ENCODE measurements at places on chromosomes 6 and 20.
A peak's percentile ranks its signal among the peaks of the same experiment; 100 is the strongest.

DNA sequence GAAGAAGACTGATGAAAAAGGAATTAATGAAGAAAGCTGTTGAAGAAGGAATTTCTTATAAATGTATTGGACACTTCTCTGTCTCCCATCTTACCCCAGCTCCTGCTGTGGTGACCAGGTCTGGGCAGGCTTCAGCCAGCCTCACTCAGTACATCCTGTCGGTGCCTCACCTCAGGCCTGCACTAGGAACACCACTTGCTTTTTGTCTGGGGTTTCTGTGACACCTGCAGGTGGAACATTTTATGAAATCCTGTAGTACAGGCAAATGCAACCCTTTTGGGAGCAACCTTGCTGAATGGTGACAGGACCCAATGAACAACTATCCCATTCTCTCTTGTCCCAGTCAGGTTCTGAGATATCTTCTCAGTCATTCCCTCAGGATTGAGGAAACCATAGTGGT is 129.7 kb downstream of the PRDM13 start:
- no peak for DNase-seq

DNA sequence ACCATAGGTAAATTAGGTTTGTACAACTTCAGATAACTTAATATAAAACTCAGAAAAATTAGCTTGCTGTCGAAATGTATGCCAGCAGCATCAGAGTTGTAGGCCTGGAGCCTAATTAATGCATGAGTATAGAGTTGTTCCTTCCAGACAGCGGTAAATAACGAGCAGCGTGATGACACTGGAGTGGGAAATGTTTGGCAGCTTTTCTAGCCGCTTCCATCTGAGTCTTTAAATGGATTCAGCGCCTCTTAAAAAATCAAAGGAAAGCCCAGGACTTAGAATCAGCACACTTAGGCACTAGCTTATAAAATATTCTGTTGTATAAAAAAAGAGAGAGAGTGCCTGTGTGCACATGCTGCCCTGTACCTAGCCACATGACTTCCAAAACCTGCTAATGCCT is 43.7 kb upstream of the SYNJ2 start:
- DNase-seq, result no peak

GRCh38 chr6:23620911-23621401 is 505.1 kb upstream of the NRSN1 start:
- no peak for DNase-seq

GRCh38 chr6:167446971-167447370 is 122.1 kb downstream of the TTLL2 start:
- no peak for DNase-seq

DNA sequence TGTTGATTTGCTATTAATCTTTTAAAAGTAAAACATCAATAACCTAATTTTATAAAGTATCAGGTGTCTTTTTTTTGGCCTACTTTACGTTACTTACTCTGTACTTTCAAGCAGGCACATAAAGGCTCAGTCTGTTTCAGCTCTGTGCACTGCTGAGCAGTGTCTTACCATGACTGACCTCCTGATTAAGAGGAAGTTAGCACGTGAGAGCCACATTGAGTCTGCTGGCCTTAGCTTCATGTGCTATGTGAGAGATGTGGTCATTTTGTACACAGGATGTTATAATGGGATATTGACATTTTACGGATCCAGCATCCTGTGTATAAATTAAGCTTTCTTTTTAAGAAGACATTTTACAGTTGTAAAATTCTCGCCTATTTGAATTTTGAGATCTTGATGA is 31.9 kb downstream of the ARID1B start:
- peak; percentile 81 for DNase-seq

DNA sequence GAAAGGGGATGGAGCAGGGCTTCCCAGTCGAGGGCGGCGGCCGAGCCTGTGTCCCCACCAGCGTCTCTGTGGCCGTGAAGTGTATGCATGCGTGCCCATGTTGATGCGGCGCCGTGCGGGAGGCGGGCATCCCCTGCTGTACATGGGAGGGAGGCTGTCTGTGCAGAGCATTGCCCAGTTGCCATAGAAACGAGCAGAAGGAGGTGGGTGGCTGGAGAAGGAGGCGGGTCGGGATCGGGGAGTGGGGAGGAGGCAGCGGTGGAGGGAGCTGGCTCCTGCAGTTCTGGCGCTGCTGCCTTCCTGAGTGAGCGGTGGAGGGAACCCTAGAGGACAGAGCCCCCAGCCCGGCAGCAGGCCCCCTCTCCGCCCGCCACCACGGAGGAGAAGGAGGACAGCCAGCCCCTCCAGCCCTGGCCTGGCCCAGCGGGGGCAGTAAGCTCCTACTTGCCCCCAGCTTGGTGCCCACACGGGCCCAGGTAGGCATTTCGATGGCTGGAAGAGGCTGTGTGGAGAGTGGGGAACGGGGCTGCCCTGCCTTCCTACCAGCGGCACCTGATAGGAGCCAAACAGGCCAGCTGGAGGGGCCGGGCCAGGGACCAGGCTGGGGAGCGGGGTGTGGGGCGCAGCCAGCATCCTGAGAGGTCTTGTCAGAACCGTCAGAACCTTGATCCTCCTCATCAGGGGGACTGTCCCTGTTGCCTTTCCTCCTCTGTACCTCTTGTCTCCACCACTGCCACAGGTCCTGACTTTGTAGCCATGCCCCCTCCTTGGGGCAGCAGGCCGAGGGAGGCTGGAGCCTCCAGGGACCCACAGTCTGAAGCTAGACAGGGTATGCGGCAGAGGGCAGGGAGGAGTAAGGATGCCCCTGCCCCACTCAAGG is 41.3 kb downstream of the SPDEF start:
- DNase-seq, result no peak

GRCh38 chr6:157226761-157227160 is 96.6 kb downstream of the TMEM242 start:
- DNase-seq, result no peak

DNA sequence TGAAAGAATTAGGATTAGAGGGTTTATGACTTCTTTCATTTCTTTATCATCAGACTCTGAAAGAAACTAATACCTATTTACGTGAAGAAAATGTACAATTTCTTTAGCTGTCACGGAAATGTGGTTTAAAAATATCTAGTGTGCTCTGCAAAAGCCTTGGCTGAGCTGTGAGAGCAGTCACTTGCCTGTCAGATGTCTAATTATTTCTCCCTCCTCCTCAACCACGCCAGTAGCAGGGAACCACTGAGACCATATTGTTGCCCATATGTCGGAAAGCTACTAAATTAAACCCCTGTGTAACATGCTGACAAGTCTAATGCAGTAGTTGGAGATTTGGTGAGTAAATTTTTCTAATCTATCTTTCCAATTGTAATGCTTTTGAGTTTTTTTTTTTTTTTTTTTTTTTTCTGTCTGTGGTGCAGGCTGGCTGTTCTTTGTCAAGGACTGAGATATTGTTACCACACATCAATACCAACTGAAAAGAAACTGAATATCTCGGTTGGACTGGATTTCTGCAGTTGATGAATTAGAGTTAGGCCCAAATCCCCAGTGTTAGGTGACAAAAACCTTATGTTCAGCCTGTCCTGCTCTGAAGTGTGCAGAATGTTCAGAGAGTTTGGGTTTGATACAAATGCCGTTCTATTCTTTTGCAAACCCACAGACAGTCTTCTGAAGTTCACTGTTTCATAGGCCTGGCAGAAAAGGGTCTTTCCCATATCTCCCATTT is 302.9 kb upstream of the SYNCRIP start:
- DNase-seq, result no peak

GRCh38 chr6:1627827-1628560 is 18.3 kb downstream of the FOXC1 start:
- DNase-seq, result no peak

- DNase-seq, result no peak
These were observed 217.7 kb downstream of the OR2B2 start for GRCh38 chr6:27694547-27694874.

GRCh38 chr6:32876603-32877002 is 22.6 kb downstream of the PSMB9 start:
- no peak for DNase-seq

- no peak for DNase-seq
These were observed 95.6 kb downstream of the KIF16B start for GRCh38 chr20:16477632-16478031.

DNA sequence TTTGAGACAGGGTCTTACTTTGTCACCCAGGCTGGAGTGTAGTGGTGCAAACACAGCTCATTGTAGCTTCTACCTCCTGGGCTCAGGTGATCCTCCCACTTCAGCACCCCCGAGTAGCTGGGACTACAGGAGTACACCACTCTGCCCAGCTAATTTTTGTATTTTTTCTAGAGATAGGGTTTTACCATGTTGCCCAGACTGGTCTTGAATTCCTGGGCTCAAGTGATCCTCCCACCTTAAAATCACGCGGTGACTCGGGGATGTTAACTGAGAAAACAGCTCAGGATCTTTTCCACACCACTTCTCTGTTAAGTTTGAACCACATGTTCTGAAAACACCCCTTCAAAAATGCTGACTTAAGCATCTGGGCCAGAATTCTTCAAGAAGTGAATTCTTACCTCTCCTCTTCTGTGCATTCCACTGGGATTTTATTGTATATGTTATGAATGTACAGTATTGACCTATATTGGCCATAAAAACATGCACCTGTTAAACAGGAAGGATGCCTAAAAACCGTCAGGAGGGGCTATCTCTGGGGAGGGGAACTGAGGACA is 72.4 kb downstream of the SYTL3 start:
- DNase-seq, result no peak

DNA sequence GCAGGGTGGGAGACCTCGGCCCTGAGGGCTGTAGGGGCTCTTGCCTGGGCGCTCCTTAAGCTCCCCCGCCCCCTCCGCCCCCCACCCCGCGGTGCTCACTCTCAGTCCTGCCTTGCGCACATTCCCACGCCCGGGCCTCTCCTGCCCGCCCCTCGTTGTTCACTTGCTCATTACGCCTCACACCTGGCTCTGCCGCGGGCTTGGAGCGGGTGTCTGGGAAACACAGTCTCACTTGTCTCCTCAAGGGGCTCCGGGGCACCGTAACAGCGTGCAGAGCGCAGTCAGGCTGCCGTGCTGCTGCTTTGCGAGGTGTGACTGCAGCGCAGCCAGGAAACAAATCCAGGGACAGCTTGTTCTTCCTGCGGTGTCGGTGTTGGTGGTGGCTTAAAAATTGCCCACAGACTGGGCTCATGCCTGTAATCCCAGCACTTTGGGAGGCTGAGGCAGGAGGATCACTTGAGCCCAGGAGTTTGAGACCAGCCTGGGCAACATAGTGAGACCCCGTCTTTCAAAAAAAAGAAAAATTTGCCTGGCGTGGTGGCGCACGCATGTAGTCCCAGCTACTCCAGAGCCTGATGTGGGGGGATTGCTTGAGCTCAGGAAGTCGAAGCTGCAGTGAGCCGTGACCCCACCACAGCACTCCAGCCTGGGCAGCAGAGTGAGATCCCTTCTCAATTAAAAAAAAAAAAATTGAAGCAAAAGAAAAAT is 4.6 kb downstream of the NPBWR2 start:
- DNase-seq, result peak; percentile 64

DNA sequence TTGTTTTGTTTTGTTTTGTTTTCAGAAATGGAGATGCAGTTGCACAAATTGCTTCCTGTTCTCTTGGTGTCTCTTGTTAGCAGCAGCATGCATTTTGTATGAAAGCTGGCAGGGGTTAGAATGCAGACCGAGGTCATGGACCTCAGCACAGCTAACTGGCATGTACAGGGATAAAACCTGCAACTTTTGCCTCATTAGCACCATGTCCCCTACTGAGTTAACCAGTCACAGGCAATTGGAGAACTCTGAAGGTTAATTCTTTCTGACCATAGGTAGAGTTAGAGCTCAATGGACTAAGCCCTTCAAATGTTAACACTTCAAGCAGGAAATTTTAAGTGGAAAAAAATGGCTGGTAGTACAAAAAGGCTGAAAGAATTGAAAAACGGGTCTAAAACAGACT is 377.1 kb downstream of the ADGRB3 start:
- DNase-seq, result no peak

DNA sequence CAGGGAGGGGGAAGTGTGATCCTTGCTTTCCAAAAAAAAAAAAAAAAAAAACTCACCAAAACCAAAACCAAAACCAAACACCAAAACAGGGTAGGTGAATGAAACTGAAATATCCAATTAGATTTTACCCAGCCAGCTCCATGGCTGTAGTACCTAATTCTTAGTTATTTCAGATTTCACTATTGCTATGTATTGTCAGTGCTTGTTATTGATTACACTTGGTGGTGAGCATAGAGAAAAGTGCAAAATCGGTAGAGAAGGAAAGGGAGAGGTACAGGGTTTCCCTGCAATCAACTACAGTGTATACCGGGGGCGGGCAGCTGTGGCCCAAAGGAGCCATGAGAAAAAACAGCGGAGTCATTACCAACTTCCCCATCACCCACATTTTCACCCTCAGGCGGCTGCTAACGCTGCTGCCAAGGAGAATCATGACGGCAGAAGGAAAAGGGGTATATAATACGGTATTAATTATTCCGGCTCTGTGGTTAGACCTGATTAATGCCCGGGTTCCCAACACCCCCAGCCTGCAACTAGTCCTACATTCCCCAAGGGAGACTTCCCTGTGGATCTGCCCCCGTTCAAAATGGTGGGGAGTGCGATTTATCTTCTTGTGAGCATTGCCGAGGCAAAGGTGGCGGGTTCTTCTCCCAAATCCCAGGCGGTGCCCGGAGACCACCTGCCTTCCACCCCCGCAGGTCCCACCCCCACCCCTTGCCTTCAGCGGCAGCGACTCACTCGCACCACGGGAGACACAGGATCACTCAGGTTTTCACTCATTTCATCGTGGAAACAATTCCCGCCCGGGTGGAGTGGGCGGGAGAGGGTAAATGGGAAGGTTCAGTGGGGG is at the start of gene C6orf62:
Gene C6orf62, minus strand, starts transcription at position 30 of the 847 bp plus-strand sequence. CDS start 486 bp downstream, outside the sequence.
- peak; percentile 80 for DNase-seq

DNA sequence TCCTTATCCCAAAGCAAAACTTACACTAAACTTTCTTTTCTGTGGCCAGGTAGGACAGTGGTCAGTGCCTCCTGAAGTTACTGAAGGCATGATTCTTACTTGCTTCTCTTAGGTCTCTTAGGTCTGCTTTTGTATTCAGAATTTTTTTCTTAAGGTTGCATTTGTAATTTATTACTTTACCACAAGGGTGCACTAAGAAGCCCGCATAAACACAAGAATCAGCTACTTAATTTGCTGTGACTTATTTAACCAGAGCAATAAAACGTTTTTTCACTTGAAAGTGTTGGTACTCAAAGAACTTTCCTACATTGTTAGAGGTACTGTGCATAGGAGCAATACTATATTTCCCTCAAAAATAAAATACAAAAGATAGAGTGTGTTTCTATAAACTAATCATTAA is 75.4 kb upstream of the LAMA2 start:
- peak; percentile 58 for DNase-seq

DNA sequence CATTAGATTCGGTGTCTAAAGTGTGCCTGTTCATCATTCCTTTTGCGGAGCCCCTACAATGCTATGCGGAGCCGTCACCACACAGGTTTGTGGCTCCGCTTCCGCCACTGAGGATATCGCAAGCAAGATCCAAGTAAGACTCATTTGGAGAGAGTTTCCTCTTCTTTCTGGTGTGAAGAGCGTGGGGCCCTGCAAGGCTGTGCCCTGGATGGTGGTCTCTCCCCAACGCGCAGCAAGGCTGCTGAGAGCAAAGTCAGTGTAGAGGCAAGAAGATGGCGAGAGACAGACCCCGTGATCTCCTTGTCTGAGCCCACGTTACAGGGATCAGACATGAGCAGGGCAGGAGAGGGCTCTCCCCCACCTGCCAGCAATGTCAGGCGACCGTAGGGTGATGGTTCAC is 96.3 kb upstream of the AFDN start:
- no peak for DNase-seq

- no peak for DNase-seq
These were observed 64.5 kb downstream of the CDC5L start for GRCh38 chr6:44451803-44452695.

- DNase-seq, result no peak
These were observed 40.0 kb upstream of the OCSTAMP start for GRCh38 chr20:46590443-46590842.
